ENCODE measurements at places on chromosomes 11 and 22. TPM values are rescaled to one million over a fixed set of nuclear protein-coding genes. Genes with fewer than 3 reads are reported as not detected.

Gene TEAD1
- 54.4 TPM for total RNA-seq

Gene SLC7A4
- not detected for total RNA-seq

Gene CARNS1
- 0.13 TPM for total RNA-seq

Gene UBQLN3
- 0.13 TPM for total RNA-seq

Gene NCF4
- not detected for total RNA-seq

Gene ACTN3
- not detected for total RNA-seq

Gene SCUBE2
- 5.5 TPM for total RNA-seq

Gene AKIP1
- 37.7 TPM for total RNA-seq

Gene SYNGR1
- total RNA-seq = 9.0 TPM

Gene NCR3LG1
- 6.6 TPM for total RNA-seq

Gene YPEL4
- total RNA-seq = 0.79 TPM

Gene SLC22A9
- not detected for total RNA-seq

Gene SCGB2A2
- not detected for total RNA-seq

Gene ARHGAP20
- 6.5 TPM for total RNA-seq

Gene APOBEC3C
- 12.8 TPM for total RNA-seq

Gene UBXN1
- total RNA-seq = 158 TPM

Gene MS4A2
- total RNA-seq = not detected

Gene MRGPRX4
- not detected for total RNA-seq

Gene HPX
- total RNA-seq = 1.4 TPM

Gene ZNF215
- total RNA-seq = 4.0 TPM

Gene HEPHL1
- total RNA-seq = not detected
